ENCODE measurements at places on chromosomes 12 and 14.

- no peak for DNase-seq
Measured at GRCh38 chr14:64929014-64929359, 13.6 kb downstream of the GPX2 start.

- no peak for DNase-seq
Measured at GRCh38 chr12:93686572-93687356, 9.6 kb downstream of the CRADD start.

GRCh38 chr12:75481013-75481705, 604 bp downstream of the GLIPR1 start:
- no peak for DNase-seq

GRCh38 chr12:22792138-22792537, 167.2 kb downstream of the ETNK1 start:
- DNase-seq: no peak

GRCh38 chr14:68127166-68127565, 307.6 kb downstream of the RAD51B start:
- DNase-seq: no peak

GRCh38 chr12:63302269-63302940, 151.4 kb upstream of the AVPR1A start:
- peak; percentile 23 for DNase-seq

GRCh38 chr14:49766839-49767238, 1.1 kb upstream of the KLHDC2 start:
- no peak for DNase-seq

- no peak for DNase-seq
Measured at GRCh38 chr12:95151406-95151805, 65.9 kb downstream of the FGD6 start.

DNA sequence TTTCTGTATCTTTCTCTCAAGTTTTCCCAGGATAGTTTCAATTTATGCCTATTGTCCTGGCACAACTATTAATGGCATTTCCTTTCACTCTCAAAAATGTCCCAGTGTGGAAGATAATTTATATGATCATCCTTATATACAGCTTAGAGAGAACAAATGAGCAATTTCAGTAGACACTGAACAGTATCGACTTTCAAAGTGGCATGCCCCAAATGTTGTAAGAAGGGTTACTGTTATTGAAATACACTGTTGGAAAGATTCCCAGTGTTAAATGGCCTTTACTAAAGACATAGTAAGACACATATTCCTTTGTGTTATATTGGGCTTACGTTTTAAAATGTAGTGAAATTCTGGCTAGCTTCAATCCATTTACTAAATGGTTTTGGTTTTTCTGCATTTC, 202.3 kb upstream of the CDKN3 start:
- DNase-seq: no peak

Data from NK-92 treated with Interleukin-12 subunit alpha and Interleukin-12 subunit beta, amount 100 ng/mL, for 24 hours (cell line).